ENCODE measurements at places on chromosomes 3 and 15. TPM values are rescaled to one million over a fixed set of nuclear protein-coding genes. Genes with fewer than 3 reads are reported as not detected.

The ALS2CL gene
- 0.69 TPM for total RNA-seq

The ZWILCH gene
- total RNA-seq, result 19.2 TPM

The CEP19 gene
- total RNA-seq, result 3.7 TPM

The UQCC5 gene
- total RNA-seq, result 7.9 TPM

The EDEM1 gene
- total RNA-seq, result 145 TPM

The EXD1 gene
- total RNA-seq, result 0.16 TPM

The TMEM158 gene
- not detected for total RNA-seq

The STRIT1 gene
- total RNA-seq, result not detected

The CPN2 gene
- total RNA-seq, result not detected

The MYZAP gene
- not detected for total RNA-seq

The TTLL13 gene
- 1.3 TPM for total RNA-seq

The RYR3 gene
- not detected for total RNA-seq

The SEMA3B gene
- 2.3 TPM for total RNA-seq

The MKRN2OS gene
- total RNA-seq, result not detected

The AADACL2 gene
- not detected for total RNA-seq

The CCDC39 gene
- total RNA-seq, result not detected

The ZIC1 gene
- total RNA-seq, result not detected

The MYO5C gene
- 2.3 TPM for total RNA-seq

The PPP1R14D gene
- not detected for total RNA-seq

The SERPINI1 gene
- 1.7 TPM for total RNA-seq

The CEP152 gene
- total RNA-seq, result 26.7 TPM

All from activated T-helper 17 cell treated with anti-CD3 and anti-CD28 coated beads, Interleukin-2, amount 50 U/mL, for 72 hours (primary cell).